ENCODE measurements at places on chromosomes 4 and X. TPM values are rescaled to one million over a fixed set of nuclear protein-coding genes. Genes with fewer than 3 reads are reported as not detected.

Gene CCNB3
- 3.1 TPM for total RNA-seq

- DNase-seq: no peak
These were observed 27.0 kb downstream of the MAGEE1 start for GRCh38 chrX:76454456-76454927.

Gene AP1S2
- total RNA-seq: 140 TPM

Gene CENPE
- total RNA-seq: 0.45 TPM

Gene MAGEA1
- not detected for total RNA-seq

DNA sequence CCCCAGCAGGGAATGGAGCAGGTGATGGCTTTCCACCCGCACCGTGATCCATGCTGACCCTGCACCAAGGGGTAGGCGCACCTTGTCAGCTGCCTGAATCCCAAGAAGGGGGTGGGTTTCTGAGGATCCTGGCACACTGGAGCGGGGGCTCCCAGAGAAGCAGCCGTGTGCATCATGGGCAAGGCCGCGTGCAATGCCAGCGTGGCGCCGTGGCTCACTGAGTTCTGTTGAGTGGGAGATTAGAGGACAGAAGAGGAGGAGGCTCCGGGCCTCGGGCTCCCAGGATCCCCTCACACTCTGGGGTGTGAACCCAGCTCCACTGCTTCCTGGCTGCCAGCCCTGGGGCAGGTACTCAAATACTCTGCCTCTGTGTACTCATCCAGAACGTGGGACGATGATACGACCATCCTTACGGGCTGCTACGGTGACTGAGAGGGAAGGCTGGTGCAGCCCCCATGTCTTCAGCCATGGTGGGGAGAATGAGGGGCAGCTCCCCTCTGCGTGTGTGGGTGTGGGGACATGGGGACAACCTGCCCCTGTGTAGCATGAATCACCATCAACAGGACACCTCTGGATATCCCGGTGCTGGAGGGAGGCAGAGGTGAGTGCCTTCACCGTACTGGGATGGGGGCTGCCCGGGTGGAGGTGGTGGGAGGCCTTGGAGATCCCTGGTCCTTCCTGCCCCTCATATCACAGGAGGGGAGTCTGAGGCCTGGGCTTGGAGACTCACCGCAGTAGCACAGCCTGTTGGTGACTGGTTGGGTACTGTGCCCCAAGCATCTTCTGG, 52.6 kb downstream of the CPZ start:
- DNase-seq: no peak

GRCh38 chr4:184288451-184289178, 70.9 kb upstream of the ENPP6 start:
- DNase-seq: peak; percentile 78

GRCh38 chr4:186781032-186781917, 57.6 kb upstream of the FAT1 start:
- no peak for DNase-seq

DNA sequence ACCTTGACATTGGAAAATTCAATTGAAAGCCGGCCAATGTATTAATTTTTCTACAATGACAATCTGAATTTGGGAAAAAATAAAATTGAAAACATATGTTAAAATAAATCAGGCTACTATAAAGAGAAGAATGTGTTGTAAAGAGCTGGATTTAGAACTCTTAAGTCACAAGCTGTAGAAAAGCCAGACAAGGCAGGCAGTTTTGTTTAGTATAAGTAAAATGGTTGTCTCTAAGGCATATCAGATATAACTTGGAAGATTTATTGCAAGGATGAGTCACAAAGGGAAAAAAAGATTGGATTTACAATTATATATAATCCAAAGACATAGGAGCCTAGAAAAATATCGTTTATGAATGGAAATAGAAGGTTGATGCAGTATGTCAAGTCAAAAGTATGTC, 549.1 kb upstream of the EPHA5 start:
- no peak for DNase-seq

Gene PAGE2B
- total RNA-seq: not detected

DNA sequence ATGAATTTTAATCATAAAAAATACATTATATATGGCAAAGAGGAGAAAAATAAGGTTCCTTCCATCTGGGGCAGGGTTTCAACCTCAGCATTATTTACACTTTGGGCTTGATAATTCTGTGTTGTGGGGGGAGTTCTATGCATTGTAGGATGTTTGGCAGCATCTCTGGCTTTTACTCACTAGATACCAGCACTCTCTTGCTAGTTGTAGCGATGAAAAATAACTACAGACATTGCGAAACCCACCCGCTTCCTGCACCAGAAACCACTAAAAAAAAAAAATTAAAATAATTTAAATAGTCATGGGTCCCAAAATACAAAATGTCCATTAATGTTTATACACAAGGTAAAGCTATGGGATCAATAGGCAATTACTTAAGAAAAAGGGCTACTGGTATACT, 52.7 kb downstream of the PPP3CA start:
- no peak for DNase-seq

DNA sequence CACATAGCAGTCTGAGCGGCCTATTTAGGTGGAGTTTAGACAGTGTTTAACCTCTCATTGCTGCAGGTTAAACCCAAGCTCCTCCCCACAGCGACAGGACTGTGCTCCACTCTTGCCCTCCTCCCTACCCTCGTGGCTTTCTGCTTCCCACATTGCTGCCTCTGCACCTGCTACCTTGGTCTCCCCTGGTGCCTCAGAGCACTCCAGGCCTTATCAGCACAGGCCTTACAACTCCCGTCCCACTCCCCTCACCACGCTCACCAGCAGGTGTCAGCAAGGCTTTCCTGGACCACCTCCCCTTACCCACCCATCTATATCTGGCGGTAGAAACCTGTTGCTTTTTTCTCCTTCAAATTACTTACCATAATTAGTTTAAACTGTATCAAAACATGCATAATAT, 18.6 kb downstream of the HELT start:
- DNase-seq: peak; percentile 88

Gene CCDC160
- not detected for total RNA-seq

GRCh38 chrX:147699061-147699460, 212.7 kb upstream of the FMR1 start:
- DNase-seq: no peak

Gene THAP6
- total RNA-seq: 12.7 TPM

All from esophagus muscularis mucosa (tissue), 4 donors.